KG1 (cell line): ENCODE measurements at places on chromosomes 12 and 14.

DNA sequence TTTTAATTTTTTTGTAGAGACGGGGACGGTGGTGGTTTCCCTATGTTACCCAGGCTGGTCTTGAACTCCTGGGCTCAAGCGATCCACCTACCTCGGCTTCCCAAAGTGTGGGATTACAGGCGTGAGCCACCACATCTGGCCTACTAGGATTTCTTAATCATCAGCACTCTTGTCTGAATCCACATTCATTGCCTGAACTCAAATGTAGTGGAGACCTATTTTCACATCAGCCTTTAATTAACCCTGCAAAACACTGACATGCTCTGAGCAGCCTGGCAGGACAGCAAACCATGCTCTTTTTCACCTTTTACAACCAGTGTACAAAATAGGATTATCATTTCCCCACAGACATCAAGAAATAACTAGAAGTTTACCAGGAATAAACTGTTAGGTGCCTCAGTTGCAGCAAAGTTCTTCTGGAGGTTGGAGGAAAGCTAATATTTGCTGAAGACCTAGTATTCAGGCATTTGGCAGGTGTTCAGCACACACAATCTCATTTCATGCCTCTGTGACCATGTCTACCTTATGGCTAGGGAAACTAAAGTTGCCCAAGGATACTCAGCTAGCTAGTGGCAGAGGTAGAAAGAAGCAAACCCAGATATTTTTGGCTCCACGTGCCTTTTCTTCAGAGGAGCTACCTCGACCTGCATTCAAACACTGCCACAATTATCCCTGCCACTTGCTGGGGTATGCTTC, 37.7 kb downstream of the CFL2 start:
- no peak for DNase-seq

GRCh38 chr14:30603402-30603801, 18.7 kb upstream of the SCFD1 start:
- DNase-seq = no peak

- peak; percentile 14 for DNase-seq
Observed at GRCh38 chr14:104094709-104095425, 9.4 kb downstream of the ASPG start.

GRCh38 chr12:54407183-54407905, 11.7 kb downstream of the ITGA5 start:
- DNase-seq = no peak

- DNase-seq = no peak
Observed at GRCh38 chr14:33230021-33230420, 291.3 kb downstream of the NPAS3 start.

DNA sequence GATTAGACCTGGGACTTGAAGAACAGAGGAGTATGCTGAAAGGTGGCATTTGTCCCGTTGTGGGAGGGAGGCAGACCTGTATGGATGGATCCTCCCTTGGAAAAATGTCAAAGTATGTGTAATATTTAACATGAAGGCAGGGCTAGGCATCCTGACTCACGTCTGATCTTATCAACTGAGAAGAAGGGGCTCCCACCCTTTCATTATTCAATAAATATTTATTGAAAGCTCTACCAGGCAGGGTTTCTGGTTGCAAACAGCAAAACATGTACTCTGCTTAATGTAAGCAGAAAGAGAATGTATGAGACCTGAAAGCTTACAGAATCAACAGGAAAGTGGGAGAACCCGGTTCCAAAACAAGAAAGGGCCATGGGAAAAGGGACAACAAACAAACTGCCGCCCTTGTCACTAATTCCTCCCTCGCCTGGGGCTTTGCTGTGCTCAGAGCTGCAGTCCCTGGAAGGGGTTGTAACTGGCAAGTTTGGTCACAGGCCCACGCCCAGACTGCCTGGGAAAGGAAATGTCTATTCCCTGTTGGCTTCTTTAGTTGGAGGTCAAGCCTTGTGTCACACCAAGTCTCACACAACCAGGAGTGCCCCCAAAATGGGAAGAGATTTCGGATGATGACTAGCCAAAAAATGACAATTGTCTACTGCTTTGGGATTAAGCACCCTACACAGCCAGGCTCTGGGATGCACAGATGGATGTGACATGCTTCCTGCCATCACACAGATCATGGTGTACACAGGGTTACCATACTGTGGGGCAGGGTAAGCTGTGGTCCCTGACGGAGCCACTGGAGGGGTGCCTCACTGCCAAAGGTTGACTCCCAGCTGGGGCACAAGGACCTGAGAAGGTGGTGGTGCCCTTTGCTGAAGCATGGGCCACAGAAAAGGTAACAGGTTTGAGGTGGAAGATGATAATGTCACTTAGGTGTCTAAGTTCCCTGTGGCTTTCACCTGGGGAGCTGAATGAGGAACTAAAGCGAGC, 36.8 kb downstream of the RAB35 start:
- no peak for DNase-seq

DNA sequence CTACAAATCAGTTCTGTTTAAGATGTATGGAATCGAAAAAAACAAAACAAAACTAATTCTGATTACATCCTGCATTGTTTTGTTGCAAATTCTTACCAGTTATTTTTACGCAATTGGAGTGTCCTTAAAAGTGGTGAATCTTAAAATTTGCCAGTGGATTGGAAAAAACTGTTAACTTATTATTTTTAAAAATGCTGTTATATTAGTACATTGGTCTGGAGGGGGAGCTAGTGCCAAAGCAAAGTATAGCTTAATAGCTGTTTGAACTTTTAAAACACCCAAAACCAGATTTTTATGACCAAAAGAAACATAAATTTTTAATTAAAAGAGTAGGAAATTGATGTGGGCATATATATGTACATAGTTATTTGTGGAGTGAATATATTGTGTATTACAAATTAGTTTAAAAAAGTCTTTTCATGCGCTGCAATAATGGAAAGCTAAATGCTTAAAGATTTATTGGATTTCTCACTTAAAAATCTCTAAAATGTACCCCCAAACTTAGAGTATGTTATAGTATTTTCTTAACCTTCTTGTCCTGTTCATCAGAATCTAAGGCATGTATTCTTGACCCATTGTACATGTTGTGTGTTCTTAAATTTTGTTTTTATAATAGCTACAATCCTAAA, 2.5 kb downstream of the FUT8 start:
- DNase-seq = peak; percentile 27

GRCh38 chr12:42192686-42193085, 45.4 kb downstream of the YAF2 start:
- no peak for DNase-seq

GRCh38 chr12:52976574-52977071, 27.7 kb downstream of the KRT18 start:
- no peak for DNase-seq

DNA sequence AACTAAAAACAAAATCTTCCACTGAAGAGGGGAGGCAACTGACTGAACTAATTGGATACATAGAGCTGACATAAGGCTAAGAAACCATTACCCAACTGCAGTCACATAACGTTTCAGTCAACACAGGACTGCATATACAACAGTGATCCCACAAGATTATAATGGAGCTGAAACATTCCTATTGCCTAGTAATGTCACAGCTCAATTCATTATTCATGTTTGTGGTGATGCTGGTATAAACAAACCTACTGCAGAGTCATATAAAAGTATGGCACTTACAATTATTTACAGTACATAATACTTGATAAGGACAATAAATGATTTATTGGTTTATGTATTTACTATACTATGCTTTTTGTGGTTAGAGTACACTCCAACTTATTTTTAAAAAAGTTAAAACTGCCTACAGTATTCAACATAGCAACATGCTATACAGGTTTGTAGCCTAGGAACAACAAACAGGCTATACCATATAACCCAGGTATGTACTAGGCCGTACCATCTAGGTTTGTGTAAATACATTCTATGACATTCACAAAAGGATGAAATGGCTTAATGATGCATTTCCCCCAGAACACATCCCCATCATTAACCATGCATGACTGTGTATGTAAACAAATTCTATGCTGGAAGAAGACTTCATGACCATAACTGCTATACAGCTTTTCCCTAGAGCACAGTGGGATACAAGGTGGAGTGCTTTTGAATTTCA, 4.3 kb downstream of the NAP1L1 start:
- DNase-seq = no peak

GRCh38 chr14:71597955-71598660, 334.1 kb upstream of the RGS6 start:
- peak; percentile 33 for DNase-seq

DNA sequence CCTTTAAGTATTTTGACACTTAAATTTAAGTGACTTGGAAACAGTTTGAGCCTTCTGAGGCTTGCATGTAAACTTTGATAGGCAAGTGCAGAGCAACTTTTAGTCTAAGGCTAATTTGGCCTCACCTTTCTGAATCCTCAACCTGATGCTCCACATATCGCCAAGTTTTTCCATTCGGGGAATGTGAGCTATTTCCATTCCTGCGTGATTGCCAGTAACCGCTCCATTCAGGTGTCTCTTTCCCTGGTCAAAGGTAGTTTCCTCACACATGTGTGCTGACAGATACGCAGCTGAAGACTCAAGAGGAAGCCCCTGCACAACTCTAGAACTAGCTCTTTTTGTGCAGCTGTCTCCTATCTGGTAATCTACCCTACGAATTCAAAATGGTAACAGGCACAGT, 25.4 kb upstream of the FUT8 start:
- no peak for DNase-seq

GRCh38 chr14:23933742-23934128, 19.8 kb upstream of the DHRS4 start:
- no peak for DNase-seq

GRCh38 chr12:91327889-91328288, 145.3 kb upstream of the DCN start:
- no peak for DNase-seq

DNA sequence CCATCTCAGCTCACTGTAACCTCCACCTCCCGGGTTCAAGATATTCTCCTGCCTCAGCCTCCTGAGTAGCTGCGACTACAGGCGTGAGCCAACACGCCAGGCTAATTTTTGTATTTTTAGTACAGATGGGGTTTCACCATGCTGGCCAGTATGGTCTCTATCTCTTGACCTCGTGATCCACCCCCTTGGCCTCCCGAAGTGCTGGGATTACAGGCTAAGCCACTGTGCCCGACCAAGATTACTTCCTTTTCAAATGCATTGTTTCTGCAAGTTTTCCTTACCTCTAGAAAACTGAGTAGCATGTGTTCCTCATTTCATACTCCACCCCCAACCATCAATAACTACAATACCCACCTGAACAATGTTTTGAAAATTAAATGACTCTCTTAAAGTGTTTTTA, 13.1 kb downstream of the ARF6 start:
- DNase-seq = no peak

DNA sequence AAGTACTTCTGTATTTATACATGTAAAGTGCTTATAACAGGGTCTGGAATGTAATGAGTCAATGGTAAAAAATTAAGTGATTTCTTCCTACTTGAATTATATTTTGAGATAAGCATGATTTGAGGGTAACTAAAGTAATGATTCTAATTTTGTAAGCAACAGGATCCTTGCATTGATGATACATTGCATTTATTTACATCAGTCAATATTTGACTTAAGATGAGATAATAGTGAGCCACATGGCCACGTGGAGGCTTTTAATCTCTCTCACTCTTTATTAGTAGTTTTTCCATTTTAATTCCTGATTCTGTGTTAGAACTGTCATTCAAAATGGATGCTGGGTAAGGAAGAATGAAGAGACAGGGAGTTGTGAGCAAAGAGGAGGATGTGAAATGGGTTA, 298.1 kb upstream of the PRICKLE1 start:
- no peak for DNase-seq

DNA sequence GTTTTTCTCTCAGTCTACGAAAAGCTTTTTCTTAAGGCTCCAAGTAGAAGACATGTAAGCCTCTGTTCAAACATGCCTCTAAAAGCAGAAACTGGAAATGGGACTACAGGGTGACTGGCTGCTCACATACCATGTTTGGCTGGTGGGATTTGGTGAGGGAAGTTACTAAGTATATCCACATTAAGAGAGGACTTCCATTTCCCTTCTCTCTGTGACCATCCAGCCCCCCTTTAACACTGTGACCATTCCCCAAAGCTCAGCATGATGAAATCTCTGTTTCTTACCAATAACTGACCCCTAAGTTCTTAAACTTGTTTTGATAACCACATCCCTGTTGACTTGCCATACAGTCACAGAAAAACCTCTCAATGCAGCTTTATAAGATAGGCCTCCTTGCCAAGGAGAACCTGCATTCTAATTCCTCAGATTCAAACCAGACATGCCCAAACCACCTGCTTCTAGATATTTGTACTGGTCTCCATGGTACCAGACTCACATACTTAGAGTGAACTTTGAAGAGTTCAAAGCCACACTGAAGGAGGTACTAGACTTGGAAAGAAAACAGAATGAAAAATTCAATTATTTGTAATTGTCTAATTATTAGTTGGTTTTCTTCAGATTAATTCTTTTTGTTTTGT, 102.2 kb downstream of the VEZT start:
- DNase-seq = no peak

GRCh38 chr12:86411710-86412109, 155.5 kb upstream of the MGAT4C start:
- DNase-seq = no peak
